ENCODE measurements at places on chromosomes 7 and 10.

DNA sequence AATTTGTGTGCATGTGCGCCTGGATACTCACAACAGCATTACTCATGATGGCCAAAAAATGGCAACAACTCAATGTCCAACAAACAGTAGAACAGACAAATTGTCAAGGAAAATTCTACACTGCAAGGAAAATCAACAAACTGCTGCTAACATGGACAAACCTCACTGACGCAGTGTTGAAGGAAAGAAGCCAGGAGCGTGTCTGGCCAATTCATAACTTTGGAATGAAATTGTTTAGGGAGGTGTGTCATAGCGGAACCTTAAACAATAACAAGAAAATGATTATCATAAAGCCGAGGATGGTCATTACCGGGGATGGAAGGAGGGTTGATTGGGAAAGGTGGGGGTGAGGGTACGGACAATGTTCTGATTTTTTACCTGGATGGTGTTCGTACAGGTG lies 29.1 kb downstream of the ALOX5 start:
- no peak for DNase-seq

GRCh38 chr7:94149789-94150545 lies 145.8 kb upstream of the BET1 start:
- DNase-seq: no peak

GRCh38 chr7:1671594-1672451 lies 1.7 kb downstream of the ELFN1 start:
- DNase-seq: no peak

- DNase-seq: no peak
Measured at GRCh38 chr10:31490858-31491504, 172.0 kb downstream of the ZEB1 start.

DNA sequence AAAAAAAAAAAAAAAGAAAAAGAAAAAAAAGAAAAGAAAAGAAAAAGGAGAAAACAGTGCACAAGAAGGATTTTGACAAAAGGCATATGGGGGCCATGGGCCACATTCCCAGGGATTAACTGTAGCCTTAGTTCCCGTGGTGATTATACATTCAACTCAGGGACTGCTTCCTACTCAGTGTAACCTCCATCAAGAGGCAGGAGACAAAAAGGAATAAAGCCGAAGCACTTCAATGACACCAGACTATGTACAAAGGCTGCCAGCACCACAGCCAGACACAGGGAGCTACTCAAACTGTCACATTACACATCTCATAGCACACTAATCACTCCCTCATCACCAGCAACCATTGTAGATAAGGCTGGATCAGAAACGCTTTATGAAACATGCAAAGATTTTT lies 5.1 kb upstream of the PMPCB start:
- DNase-seq: no peak

GRCh38 chr10:91517394-91517793 lies 107.2 kb downstream of the HECTD2 start:
- no peak for DNase-seq

DNA sequence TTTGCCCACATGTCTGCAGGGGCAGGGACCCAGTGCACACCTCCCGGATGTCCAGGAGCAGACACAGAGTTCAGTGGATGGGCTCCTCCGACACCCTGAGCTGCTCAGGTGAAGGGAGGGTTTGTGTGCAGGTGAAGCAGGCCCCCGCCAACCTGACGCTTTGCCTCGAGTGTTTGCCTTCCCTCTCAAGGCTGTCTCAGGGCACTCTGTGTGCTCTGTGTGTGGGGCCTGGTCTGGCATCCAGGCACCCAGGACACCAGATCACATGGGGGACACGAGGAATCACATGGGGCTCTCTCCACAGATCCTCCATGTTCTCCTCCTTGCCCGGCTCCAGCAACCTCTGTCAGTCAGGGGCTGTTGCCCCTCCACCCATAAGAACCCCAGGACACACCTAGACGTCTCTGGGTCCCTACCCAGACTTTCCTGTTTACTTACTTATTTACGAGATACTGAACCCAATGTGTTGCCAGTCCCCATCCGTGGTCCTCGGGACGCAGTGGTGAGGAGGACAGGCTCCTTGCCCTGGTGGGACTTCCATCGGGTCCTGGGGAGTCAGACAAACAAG lies 99.5 kb downstream of the HTR5A start:
- no peak for DNase-seq

DNA sequence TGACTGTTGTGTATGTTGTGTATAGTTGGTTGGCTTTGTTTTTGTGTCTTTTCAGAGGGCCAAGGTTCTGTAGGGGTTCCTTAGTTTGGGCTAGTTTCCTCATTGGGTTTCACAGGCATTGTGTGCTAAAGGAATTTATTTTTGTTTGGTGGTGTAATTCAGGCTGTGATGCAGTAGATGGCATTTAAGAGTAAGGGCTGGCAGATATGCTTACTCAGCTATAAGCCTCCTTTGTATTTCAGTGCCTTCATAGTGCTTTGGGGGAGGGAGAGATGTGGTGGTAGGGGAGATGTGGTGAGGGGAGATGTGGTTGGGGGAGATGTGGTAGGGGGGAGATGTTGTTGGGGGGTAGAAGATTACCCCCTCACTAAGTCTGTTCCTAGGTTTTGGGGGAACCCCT lies 91.7 kb downstream of the SLC25A40 start:
- DNase-seq: no peak

GRCh38 chr10:123259791-123260190 lies 105.6 kb downstream of the BUB3 start:
- no peak for DNase-seq

DNA sequence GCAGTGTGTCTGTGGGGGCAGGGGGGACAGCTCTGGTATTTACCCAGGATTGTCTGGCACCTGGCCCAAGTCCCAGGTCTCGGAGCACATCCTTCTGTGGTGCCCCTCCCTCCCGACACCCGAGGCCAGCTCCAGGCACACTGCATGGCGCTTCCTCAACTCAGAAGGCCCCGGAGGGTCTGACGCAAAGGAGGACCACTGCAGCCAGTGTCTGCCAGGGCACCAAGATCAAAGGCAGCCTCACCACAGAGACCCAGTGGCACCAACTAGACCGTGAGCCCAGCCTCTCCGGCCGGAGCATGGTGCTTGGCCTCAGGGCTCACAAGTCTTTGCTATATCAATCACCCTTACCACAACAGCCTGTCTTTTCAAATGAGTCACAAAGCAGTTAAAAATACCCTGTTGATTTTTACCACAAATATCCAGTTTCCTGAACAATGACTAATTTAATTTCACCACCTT lies 99.3 kb upstream of the DDC start:
- no peak for DNase-seq

- DNase-seq: no peak
Measured at GRCh38 chr10:6692856-6693255, 112.8 kb upstream of the PRKCQ start.

DNA sequence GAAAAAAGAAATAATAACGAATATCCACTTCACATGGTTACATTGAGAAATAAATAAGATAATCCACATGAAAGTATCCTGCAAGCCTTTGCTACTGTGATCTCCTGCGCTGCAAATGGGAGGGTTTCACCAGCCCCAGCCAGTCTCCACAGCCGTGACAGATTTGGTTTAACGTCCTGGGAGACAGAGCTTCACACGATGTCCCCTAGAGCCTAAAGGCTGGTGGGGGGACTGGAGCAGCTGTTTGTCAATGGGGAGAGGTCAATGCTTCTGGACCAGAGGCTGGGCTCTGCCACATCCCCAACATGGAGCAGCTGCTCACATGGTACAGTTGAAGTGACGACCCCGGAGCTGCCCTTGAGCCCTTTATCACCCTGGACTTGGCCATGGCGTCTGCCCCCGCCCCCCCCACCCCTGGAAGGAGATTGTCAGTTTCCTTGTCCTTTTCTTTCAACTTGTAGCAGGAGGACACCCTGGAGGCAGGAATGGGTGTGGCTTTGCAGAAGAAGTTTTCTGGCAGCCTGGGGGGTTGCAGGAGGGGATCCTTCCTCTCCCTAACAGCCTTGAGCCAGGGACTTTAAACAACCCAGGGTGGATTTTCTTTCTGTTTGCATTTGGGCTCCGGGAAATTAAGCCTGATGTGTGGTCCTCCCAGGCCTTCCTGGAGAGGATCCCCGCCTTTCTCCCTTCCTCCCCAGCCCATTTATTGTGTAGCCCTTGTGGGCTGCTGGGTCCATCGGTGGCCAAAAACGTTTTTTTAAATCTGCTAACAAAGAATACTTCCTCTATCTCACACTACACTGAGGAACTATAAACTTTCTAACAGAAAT lies 37.0 kb upstream of the MXI1 start:
- no peak for DNase-seq

DNA sequence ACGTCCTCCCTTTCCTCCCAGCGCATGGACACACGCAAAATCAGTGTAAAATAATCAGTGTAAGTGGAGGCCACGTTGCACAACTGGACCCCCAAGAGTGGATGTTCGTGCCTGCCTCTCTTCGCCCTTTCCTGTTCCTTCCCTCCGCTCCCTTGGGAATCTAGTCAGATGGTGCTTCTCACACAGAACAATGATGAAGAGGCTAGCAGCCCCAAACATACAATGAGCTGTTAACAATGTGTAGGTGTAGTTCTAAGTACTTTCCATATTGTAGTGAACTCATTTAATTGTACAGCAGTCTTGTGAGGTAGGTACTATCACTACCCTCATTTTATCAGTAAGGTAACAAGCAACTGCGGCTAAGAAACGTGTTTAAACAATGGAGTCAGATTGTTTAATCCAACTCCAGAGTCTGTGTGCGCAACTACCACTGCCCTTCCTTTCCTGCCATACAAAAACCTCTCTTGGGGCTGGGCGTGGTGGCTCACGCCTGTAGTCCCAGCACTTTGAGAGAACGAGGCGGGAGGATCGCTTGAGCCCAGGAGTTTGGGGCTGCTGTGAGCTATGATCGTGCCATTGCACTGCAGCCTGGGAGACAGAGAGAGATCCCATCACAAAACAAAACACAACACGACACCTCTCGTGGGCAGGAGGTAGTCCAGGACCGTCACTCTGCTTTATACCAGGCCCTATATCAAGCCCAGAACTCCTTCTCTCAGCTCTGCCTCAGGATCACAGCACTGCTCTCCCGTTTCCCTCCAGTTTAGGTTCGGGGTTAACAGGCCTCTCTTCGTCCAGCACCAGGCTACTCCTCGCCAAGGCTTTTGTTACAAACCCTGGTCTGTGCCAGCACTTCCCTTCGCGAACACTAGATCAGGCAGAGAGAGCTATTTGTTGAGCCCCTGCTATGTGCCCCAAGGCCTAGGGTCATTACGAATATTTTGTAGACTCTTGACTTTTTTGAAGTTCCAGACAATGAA lies 1.1 kb downstream of the FKBP9 start:
- no peak for DNase-seq

- no peak for DNase-seq
Measured at GRCh38 chr7:21938463-21938862, 7.2 kb downstream of the CDCA7L start.

All from SK-N-MC (cell line).